ENCODE measurements at places on chromosomes 2 and 18.
A peak's percentile ranks its signal among the peaks of the same experiment; 100 is the strongest.

DNA sequence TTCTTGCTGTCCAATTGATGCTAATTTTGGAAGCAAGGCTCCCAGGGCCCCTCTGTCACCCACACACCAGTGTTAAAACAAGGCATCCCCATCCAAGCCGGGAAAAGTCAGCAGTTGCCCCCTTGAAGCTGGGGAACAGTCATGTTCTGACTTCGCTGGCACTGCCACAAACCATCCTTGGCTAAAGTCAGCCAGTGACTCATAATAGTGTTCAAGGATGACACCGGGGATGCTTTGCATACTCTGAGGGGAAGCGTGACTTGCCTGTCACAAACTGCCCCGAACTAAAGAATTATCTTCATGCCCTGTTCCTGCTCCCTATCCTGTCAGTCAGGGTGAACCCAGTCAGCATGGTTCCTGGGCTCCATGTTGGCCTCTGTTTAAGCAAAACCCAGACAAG is 37.0 kb downstream of the TGFA start:
- no peak for DNase-seq

DNA sequence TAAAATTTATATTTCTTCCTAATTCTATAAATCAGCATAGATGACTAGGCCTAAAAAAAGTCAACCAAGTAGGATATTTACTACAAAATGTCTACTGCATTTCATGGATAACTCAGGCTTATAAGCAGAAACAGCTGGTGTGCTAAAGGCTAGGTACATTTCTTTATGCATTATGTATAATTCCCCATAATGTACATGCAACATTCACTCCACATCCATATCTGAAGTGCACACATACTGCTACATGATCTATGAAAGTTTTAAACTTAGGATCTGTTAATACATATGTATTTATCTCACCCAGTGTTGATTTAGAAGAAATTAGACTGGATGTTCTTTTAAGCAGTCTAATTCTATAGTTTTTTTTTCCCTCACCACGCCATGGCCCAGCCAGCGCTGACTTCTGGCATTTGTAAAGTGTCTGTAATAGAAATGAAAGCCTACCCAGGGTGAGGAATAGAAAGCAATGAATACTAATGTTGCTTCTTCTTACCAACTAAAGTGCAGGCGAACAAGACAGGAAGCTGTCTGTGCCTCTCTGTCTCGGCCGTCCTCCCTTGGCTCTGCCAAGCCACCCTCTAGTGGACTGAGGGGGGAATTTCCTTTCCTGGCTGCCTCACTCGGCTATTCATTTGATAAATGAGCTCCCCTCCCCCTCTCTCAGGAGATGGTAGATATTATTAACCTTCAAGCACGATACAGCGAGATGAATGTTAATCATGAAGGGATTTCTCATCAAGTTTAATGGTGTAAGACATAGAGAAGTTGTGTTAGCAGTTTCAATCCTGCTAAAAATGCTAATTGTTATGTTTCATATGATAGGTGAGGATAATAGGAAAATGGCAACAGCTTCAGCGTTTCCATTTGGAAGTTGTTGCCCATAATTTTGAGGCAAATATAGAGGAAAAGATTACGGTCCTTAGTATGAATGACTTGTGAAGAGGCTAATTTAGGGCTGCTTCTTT is 384.5 kb downstream of the MTX2 start:
- DNase-seq = peak; percentile 61

DNA sequence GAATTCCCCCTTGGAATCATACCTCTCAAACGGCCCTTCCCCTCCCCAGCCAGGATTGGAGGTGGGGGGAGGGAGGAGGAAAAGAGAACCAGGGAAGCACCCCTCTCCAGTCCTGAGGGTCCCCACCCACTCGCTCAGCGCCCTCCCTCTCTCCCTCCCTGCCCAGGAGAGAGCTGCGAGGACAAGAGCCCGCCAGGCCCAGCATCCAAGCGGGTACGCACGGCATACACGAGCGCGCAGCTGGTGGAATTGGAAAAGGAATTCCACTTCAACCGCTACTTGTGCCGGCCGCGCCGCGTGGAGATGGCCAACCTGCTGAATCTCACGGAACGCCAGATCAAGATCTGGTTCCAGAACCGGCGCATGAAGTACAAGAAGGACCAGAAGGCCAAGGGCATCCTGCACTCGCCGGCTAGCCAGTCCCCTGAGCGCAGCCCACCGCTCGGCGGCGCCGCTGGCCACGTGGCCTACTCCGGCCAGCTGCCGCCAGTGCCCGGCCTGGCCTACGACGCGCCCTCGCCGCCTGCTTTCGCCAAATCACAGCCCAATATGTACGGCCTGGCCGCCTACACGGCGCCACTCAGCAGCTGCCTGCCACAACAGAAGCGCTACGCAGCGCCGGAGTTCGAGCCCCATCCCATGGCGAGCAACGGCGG is 14.4 kb downstream of the HOXD3 start:
- DNase-seq = no peak

GRCh38 chr2:13006829-13007717 is 290.3 kb downstream of the TRIB2 start:
- DNase-seq = peak; percentile 48

- DNase-seq = no peak
Measured at GRCh38 chr2:186852508-186852907, 3.5 kb upstream of the ZSWIM2 start.

- no peak for DNase-seq
Measured at GRCh38 chr18:73597832-73598615, 549.6 kb downstream of the FBXO15 start.

GRCh38 chr18:13800505-13801259 is 23.3 kb upstream of the MC5R start:
- peak; percentile 44 for DNase-seq

DNA sequence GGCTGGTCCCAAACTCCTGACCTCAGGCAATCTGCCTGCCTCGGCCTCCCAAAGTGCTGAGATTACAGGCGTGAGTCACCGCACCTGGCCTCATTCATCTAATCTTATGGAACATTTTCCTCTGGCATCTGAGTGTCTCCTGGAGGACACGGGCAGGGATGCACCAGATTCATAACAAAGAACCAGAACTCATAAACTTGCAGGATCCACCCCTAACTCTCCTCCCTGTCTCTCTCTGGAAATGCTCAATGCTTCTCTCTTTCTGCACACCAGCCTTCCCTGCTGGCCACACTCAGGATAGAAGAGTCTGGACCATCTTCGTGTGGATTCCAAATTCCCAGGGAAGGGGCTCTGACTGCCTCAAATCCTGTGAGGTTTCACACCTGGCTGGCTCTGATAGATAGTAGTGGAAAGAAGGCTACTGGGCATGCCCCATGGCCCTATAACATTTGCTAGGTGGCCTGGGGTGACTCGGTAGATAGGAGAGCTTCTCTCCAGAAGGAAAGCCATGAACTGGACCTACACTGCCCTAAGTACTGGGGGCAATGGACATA is 483.2 kb upstream of the GYPC start:
- no peak for DNase-seq

- no peak for DNase-seq
Measured at GRCh38 chr2:240655931-240656886, 26.5 kb downstream of the AQP12B start.

GRCh38 chr2:520663-521340 is 156.4 kb downstream of the TMEM18 start:
- no peak for DNase-seq

- no peak for DNase-seq
Measured at GRCh38 chr2:68710336-68710735, 24.3 kb upstream of the ARHGAP25 start.

GRCh38 chr2:178419123-178419522 is 31.9 kb downstream of the PRKRA start:
- no peak for DNase-seq
